Suprapubic skin (tissue), 4 donors: ENCODE measurements at places on chromosomes 2 and 18. TPM values are rescaled to one million over a fixed set of nuclear protein-coding genes. Genes with fewer than 3 reads are reported as not detected.

DNA sequence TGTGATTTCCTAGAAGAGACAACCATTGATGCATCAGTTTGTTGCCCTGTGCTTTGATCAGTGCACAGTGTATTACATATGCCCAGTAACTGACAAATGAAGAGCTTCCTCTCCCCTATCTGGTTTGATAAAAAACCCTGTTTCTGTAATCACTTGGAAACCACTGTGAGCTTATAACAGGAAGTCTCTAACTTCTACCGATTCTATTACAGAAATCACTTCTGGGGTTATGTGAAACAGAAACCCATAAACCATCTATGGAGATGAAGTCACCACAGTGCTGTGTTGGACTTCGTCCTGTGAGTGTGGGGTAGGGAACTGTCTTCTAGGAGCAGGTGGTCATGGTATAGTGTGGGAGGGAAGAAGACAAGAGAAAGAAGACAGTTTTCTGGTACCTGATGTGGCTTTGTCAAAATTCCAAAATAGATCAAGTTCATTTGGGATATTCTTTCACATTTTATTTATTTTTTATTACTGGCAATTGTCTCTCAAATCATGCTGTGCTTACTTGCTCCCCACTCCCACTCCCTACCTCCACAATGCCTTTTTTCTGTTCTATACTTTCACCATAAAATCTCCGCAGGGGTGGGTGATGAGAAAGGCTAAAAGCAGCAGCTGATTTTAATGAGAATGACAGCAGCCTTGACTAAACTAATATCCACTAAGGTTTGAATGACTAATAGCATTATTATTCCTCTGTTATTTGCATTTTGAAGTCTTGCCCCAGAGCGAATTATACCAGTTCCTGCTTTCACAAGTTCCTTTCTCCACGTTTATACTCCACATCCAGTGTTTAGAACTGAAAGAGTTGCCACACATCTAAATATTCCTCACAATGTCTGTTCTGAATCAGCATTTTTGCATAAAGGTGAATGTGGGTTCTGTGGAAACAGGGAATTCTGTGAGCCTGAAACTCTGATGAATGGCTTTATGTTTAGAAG, 41.7 kb upstream of the RND3 start:
- no peaks in the 10 kb centered on the region for H3K27me3 ChIP-seq
- DNase-seq = no peak
- peaks cover 46% of the 10 kb centered on the region for H3K4me1 ChIP-seq
- H3K36me3 ChIP-seq = no peaks in the 10 kb centered on the region

GRCh38 chr18:43634994-43635393, 357.7 kb upstream of the SYT4 start:
- no peak for DNase-seq
- H3K36me3 ChIP-seq = no peaks in the 10 kb centered on the region
- no peak overlapping the region for H3K4me3 ChIP-seq
- no peaks in the 10 kb centered on the region for H3K27me3 ChIP-seq
- no peak overlapping the region for H3K27ac ChIP-seq

Gene IGFBP2
- total RNA-seq = 19.7 TPM

Gene IL18R1
- 7.2 TPM for total RNA-seq
